Nephron progenitor cell (in vitro differentiated cells): ENCODE measurements at places on chromosomes 1 and 21.
A peak's percentile ranks its signal among the peaks of the same experiment; 100 is the strongest.

- DNase-seq = peak; percentile 92
Observed at GRCh38 chr1:26853156-26853555, 9.8 kb upstream of the SFN start.

DNA sequence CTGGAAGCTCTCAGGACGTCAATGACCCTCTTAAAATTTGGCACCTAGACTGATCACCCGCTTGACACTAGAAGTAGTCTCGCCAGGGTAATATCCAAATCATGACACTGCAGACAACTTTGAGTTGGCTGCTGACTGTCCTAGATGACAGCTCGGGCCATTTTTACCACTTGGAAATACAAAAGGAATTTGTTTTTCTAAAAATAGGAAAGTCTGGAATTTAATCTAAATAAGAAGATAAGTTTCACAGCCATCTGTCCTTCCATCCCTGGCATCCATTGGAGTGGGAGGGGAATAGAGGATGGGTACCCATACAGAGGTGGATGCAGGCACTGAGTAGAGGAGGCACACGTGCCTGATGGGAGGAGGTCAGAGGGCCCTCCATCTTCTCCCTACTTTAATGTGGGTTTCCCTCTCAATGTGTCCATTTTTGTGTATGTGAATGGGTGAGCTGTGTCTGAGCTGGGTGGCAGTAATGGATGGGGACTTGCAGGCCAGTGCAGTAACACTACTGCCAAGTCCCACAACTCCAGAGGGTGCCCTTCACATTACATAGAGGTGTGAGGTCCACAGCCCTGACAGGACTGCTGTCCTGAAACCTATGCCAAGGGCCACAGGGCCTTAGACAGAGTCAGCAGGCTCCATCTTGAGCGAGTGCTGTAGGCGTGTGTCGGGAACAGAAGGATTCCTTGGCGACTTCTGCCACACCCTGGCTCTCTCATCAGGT is 104.8 kb upstream of the IPO9 start:
- no peak for DNase-seq

DNA sequence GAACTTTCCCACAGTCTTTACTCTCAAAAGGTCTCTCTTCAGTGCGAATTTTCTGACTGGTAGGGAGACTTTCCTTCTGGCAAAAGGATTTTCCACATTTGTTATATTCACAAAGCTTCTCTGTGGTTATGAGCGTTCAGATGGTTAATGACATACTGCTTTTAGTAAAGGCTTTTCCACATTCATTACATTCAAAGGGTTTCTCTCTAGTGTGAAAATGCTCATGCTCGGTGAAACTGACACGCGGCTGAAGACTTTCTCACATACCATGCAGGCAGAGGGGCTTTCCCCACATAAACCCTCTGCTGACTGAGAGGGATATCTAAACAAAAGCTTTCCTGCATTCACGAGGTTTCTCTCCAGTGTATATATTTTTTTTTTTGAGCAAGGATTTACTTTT is 9.9 kb upstream of the KLF18 start:
- no peak for DNase-seq

DNA sequence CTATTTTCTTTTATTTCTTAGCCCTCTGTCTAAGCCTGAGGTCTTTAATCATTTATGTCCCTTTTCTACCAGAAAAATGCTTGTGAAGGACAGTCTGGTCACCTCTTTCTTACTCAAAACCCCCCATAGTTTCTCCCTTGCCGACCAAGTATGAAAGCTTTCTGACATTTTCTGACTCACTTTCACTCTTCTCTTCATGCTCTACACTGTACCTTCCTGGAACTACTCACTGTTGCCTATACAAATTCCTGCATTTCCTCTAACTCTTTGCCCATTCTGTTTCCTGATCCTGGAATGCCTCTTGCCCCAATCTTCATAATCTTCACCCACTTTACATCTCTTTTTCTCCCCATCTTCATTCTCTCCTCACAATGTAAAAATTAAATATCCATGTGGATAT is 380.0 kb downstream of the HHIPL2 start:
- DNase-seq = no peak

DNA sequence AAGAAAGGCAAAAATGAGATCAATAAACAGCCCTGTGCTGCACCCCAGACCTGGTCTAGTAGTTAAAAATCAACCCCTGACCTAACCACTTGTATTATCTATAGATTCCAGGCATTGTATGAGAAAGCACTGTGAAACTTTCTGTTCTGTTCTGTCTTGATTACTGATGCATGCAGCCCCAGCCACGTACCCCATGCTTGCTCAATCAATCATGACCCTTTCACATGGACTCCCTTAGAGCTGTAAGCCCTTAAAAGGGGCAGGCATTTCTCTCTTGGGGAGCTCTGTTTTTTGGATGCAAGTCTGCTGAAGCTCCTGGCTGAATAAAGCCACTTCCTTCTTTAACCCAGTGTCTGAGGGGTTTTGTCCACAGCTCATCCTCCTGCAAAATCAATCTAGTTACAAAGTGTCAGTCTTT is 24.2 kb upstream of the CD34 start:
- DNase-seq = no peak

DNA sequence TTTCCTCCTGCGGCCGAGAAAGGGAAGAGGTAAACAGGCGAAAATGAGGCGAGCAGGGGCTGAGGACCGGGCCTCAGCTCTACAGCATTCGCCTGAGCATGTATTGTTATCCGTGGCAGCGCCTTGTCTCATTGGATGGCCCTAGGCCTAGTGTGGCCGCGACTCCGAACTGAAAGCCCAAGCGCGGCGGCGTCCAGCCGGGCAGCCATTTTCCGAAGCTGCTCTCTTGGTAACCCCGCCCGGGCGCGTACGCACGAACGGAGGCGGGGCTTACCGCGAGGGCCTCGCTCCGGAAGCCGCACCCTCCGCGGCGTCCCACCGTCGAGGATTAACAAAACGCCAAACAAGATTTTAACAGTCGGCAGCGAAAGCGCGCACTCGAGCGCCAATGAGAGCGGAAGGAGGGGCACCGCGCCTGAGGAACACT is 797 bp upstream of the USP1 start:
- DNase-seq = peak; percentile 95

- no peak for DNase-seq
Observed at GRCh38 chr1:204146309-204146708, 5.5 kb downstream of the ETNK2 start.
